ENCODE measurements at places on chromosomes 2 and 18.

DNA sequence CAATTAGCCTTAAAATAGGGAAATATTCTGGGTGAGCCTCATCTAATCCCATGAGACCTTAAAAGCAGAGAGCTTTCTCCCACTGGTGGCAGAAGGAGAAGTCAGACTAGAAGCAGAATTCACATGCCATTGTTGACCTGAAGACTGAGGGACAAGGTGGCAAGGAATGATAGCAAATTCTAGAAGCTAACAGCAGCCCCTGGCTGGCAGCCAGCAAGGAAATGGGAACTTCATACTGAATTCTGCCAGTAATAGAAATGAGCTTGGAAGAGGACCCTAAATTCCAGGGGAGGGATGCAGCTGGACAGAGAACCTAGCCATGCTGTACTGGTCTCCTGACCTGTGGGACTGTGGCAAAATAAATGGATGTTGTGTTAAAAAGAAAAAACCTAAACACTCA lies 19.5 kb downstream of the B3GNT7 start:
- DNase-seq, result no peak

- no peak for DNase-seq
Measured at GRCh38 chr18:45962461-45962860, 4.7 kb downstream of the EPG5 start.

DNA sequence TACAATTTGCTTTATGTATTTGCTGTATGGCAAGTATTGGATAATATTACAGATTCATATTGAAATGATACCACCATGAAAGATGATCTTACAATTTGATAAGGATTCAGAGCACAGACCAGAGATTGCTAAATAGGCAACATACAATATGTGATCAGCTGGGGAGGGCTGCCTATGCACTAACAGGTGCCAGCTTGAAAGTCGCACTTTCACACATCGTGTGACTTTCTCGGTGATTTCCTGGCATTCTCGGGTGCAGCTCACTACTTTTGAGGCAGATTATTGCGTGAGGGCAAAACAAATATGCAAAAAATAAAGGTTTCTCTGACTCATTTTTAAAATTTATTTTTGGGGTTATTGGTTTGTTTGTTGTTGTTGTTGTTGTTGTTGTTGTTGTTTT lies 36.0 kb downstream of the RBMS1 start:
- DNase-seq, result no peak

DNA sequence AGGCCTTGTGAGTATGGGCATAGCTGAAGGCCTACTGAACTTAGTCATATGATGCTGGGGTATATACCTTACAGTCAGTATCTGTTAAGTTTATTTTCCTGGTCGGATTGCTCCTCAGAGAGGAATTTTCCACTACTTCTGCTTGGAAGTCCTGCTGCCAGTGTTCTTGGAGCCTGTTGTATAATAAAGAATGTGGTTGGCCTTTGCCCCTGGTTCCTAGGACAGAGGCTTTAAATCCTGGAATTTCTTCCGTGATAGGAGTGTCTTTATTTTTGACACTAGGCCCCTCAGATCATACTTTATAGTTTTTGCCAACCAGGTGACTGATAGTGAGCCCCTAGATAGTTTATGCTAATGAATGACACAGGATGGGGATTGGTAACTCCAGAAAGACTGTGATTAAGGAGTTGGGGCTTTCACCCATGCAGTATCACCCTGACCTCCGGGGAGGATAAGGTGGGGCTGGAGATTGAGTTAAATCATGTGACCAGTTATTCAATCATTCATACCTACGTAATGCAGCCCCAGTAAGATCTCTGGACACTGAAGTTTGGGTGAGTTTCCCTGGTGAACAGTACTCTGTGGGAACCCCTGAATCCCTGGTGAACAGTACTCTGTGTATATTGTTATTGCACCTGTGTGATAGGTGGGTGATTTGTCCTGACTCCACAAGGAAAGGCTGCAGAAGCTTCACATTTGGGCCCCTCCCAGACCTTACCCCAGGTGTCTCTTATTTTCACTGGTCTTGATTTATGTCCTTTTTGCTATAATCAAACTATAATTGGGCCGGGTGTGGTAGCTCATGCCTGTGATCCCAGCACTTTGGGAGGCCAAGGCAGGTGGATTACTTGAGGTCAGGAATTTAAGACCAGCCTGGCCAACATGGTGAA lies 56.9 kb downstream of the COMMD1 start:
- DNase-seq, result no peak

DNA sequence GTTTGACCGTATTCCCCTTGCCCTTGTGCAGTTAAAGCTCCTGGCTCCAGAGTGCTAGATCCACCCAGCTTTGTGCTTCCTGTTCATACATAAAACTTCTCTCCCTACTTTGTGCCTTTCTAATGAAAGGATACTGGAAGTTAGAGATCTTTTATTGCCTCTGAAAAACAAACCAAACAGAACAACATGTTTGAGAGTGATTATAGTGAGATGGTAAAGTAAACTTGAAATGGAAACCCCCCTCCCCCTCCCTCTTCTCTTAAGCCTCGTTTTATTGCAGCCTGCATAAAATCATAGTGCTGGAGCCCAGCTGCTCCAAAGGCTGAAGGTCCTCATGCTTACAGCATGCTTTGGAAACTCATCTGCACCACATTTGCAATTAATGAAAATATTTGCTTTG lies 125.1 kb downstream of the TANC1 start:
- no peak for DNase-seq

DNA sequence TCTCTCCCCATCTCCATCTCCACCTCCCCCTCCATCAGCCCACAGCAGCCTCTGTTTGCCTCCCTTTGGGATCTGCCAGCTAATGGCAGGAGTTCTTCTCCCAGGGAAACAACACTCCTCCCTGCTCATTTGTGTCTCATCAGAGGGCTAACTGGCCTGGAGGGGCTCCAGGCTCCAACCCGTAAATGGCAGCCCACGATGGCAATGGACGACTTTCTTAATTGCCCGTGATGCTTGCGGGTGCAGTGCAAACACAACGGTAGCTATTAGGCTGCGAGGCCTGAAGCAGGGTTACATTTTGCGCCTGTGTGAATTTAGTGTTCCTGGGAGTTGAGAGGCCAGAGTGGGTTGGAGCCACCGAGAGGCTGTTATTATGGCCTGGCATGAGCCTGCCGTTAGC lies 285.1 kb downstream of the TNS1 start:
- DNase-seq, result no peak

DNA sequence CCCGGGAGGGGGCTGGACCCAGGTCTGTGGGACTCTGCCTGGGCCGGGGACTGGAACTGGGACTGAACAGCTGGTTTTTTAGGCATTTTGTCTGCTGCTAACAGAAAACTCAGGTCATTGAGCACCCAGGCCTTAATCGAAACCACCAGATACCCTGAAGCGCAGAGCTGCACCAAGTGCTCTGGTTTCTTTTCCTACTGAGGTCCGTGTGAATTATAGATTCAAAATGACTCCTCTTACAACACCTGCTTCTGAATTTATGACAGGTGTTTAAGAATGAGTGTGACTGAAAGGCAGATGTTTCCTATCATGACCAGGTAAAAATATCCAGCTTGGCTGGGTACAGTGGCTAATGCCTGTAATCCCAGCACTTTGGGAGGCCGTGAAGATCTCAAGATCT lies 47.8 kb downstream of the TRAPPC12 start:
- DNase-seq, result no peak

- DNase-seq, result no peak
Measured at GRCh38 chr2:150689590-150689989, 202.1 kb upstream of the RND3 start.

- peak; percentile 48 for DNase-seq
Measured at GRCh38 chr2:175414882-175415487, 233.5 kb upstream of the ATP5MC3 start.

DNA sequence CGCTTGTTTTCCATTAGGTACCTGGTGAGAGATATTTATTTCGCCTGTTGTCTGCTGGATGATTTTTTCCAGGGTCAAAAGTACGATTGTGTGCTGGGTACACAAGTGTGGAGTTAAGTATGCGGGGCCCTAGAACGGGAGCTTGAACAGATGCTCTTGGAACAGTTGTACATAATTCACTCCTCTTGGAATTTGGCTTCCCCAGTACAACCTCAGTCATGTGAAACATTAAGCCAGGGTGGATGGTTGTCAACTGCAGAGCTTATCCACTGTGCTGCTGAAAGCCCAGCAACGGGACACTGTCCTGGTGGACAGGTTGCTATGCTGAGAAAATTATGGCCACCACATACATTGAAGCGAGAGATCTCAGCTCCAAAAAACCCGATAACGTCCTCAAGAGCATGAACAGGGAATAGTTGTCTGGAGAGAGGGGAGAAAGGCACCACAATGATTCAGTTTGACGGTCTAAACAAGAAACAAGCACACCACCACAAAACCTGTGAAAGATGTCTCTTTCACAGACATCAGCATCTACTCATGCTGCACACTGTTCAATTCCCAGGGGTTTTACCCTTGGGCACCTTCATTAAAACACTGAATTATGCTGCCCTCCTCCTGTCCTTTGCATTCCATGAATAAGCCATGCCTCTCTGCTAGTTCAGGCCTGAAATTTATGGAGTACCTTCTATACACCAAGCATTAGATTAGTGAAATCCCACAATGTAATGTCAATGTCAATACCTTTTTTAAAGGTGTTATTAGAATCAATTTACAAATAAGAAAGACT lies 176.8 kb upstream of the TRIB2 start:
- DNase-seq, result no peak

DNA sequence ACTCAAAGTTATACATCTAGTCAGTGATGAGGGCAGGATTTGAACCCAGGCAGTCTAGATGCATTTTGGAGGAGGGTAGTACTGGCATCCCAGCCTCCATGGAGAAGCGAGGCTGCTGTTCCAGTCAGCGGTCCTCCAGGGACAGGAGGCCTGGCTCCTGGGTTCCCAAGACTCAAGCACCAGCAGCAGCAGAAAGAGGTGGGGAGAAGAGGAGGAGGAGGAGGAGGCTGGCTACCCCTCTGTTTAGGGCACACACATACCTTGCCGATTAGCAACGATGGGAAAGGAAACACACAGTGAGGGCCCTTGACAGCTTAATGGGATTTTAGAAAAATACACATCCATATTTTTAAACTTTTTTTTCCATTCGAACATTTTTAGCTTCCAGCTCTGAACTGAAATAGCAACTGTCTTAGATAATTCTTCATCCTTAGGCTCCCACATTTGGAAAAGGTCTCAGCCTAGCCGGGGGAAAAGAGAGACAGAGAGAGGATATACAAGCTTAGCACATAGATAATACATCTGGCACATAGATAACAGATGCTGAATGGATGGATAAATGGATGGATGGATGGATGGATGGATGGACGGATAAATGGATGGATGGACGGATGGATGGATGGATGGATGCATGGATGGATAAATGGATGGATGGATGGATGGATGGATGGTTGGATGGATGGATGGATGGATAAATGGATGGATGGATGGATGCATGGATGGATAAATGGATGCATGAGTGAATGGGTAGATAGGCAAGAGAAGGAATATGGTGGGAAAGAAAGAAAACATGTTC lies 87.9 kb downstream of the LBH start:
- no peak for DNase-seq

DNA sequence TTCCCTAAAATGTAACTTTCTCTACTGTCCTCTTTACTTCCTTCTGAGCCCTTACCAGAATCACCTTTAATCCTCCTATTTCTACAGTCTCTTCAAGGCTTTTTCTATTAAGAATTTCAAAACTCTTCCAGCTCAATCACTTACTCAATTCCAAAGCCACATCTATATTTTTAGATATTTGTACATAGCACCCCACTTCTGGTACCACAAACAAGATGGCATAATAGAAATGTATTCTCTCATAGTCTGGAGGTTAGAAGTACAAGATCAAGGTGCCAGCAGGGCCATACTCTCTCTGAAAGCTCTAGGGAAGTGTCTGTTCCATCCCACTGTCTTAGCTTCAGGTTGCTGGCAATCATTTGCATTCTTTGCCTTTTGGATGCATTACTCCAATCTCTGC lies 11.1 kb downstream of the ZSCAN30 start:
- DNase-seq, result no peak

DNA sequence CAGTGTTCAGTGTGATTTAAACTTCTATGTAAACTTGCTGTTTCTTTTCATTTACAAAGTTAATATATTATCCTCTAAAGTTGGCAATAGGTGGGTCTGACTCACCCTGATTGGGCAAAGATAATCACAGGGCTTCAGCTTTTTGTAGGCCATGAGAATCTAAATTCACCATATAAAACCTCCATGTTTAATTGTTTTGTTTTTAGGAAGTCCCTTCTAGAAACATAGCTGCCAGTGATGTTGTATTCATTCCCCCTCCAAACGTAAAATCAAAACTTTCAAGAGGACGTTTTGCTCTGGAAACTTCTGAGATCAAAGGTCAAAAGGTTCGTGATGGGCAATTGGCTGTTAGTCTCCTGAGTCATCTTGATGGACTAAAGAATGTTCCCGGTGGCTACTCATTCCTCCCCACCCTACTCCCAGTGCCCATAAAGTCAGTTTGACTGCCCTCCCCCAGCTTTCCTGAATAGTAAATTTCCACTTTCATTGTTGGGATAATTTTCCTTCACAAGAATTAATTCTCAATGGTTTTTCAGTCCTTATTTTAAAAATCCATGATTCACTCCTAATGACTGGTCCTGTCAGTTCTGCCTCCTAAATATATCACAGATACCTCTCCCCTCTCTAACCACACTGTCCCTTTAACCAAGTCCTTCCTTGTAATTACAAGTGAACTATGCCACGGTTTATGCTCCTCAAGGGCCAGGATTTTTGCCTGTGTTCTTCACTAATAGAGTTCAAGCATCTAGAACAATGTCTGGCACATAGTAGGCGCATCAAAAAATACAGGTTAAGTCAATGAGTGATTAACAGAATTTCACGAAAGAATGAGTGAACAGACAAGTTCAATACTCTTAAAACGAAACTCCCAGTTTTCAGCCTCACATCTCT lies 164.4 kb upstream of the VRK2 start:
- no peak for DNase-seq

GRCh38 chr2:101665312-101665711 lies 32.2 kb upstream of the MAP4K4 start:
- DNase-seq, result no peak

DNA sequence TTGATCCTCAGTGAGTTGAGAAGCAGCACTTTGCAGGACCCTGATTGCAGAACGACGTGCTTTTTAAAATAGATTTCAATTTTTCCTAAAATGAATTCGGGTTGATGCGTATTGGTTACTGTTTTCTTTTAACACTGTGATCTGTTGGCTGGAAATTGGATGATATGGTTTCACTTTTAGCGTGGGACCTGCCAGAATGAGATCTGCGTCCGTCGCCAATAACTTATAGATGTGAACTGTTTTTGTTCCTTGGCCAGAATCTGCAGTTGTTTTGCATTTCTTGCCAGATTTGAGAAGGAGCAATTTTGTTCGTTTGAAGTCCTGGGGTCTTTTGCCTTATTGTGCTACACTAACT lies 703 bp downstream of the UGGT1 start:
- DNase-seq, result no peak

- no peak for DNase-seq
Measured at GRCh38 chr18:63457977-63458376, 18.8 kb upstream of the SERPINB5 start.

DNA sequence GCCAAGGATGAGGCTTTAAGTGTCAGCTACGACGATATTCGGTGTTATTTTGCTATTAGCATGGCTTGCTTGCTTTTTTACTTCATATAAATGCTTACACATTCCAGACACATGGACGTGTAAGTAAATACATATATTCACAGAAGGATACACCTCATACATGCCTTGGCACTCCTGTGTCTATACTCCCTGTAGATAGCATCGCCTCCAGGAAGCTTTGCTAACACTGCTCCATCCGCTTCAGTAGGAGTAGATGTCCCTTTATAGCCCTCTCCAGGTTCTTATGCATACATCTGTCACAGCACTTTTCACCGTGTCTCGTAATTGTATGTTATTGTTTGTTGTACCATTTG lies 27.5 kb upstream of the KCTD1 start:
- DNase-seq, result no peak
